ENCODE measurements at places on chromosomes 13 and 19. TPM values are rescaled to one million over a fixed set of nuclear protein-coding genes. Genes with fewer than 3 reads are reported as not detected.

Gene VN1R2
- not detected for total RNA-seq

Gene SERTAD1
- 9.6 TPM for total RNA-seq

Gene PRTN3
- total RNA-seq, result not detected

Gene TMC4
- total RNA-seq, result 0.89 TPM

Gene GPR4
- total RNA-seq, result not detected

Gene CXCL17
- total RNA-seq, result not detected

Gene NTN5
- 0.64 TPM for total RNA-seq

Gene MED26
- 21.3 TPM for total RNA-seq

Gene MUC16
- total RNA-seq, result 0.02 TPM

Gene ZNF221
- 2.1 TPM for total RNA-seq

Gene LILRB5
- not detected for total RNA-seq

Gene ZC3H4
- 98.9 TPM for total RNA-seq

DNA sequence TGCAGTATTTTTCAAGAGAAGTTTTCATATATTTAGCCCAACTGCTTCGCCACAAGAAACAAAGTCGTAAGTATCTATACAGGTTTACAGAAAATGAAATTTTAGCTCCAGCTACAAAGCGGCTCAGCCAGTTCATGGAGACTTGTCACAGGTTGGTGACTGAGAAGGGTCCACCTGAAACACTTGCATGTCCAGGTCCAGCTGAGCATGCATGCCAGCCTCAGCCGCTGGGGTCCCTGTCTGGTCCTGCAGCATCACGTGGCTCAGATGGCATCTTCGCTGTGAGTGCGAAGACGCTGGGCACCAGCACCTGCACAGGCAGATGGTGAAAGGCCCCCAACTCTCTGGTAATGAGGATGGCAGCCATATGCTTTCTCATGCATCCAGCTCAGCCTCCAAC is 63.8 kb downstream of the SHISA2 start:
- DNase-seq, result no peak

- DNase-seq, result no peak
Measured at GRCh38 chr13:27927444-27928352, 7.9 kb downstream of the PDX1 start.

DNA sequence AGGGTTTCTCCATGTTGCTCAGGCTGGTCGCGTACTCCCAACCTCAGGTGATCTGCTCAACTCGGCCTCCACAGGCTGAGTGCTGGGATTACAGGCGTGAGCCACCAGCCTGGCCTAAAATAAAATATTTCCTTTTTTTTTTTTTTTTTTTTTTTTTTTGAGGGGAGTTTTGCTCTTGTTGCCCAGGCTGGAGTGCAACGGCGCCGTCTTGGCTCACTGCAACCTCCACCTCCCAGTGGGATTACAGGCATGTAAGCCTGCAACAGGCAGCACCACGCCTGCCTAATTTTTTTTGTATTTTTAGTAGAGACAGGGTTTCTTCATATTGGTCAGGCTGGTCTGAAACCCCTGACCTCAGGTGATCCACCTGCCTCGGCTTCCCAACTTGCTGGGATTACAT is 4.9 kb downstream of the ZNF506 start:
- no peak for DNase-seq

DNA sequence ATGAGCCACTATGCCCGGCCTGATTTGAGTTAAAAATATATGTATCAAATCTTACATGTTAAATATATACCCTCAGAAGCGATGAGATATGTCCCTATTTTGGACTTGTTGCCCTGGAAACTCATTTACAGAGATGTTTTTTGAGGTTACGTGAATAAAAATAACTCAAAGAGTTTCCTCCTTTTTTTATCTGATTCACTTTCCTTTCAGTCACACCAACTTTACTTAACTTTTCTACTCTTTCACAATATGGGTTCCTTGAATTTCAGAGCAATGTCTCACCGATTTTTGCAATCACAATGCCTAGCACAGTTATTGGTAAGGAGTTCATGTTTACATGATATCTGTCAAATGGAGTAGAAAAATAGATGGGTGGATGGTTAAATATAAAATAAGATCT is 2.3 kb downstream of the OR7C2 start:
- DNase-seq, result no peak

- peak; percentile 61 for DNase-seq
Measured at GRCh38 chr19:40398417-40399131, 8.6 kb upstream of the HIPK4 start.

GRCh38 chr13:27415116-27415515 is 9.3 kb upstream of the GTF3A start:
- DNase-seq, result no peak

DNA sequence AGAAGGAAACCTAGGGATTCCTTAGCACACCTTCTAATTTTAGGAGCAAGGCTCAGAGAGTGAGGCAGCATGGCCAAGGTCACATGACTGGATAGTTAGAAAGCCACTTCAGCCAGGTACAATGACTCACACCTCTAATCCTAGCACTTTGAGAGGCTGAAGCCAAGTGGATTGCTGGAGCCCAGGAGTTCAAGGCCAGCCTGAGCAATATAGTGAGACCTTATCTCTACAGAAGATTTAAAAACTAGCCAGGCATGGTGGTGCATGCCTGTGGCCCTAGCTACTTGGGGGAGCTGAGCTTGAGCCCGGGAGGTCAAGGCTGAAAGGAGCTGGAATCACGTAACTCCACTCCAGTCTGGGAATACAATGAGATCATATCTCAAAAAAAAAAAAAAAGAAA is 69.2 kb downstream of the TEX26 start:
- DNase-seq, result no peak

GRCh38 chr19:33868076-33868735 is 71.5 kb downstream of the KCTD15 start:
- no peak for DNase-seq

DNA sequence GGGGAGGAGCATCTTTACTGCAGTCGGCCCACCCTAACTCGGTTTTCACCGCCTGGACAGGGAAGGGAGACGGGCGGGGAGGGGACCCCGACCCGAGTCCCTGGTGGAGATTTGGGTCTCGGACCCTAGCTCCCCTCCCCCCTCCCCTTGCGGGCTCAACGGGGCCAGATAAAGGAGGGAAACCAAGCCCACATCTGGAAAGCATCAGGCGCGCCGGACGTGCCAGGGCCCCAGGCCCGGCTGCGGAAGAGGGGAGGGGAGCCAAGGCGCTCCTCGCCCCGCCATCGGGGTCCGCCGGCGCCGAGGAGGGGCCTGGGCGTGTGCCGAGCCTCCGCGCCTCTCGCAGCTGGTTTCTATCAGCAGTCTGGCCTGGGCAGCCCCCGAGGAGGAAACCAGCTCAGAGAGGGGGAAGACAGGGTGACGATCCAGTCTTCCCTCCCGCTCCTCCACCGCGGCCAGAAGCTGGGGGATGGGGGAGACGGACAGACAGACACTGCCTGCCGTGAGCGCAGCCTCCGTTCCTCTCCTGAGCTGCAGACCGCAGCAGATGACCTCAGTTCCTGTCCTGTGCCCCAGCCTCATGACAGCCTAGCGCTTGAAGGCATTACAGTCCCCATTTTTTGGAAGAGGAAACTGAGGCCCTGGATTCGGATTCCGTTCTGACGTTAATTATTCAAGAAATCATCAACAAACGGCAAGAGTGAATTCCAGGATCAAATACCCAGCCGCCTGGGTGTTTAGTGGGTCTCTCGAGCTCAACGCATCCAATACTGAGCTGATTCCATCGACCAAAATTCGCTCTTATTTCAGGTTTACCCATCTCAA is 3.6 kb upstream of the GNG8 start:
- peak; percentile 76 for DNase-seq

GRCh38 chr13:107250628-107251027 is 682.7 kb upstream of the ARGLU1 start:
- no peak for DNase-seq

- no peak for DNase-seq
Measured at GRCh38 chr19:791567-792305, 5.5 kb upstream of the PTBP1 start.

DNA sequence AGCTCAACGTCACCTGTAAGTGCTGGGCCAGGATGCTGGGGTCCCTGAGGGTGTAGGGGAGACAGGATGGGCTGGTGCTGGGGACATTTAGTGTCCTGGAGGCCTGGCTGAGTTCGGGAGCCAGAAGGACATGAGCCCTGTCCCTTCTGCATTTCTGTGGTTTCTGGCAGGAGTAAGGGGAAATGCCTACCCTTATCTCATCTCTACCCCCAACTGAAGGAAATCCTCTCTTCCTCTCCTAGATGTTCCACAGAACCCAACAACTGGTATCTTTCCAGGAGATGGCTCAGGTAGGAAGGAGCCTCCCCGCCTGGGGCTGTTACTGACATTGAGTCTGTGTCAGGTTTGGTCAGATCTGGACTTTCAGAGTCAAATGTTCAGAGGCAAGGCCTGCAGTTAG is 1.2 kb downstream of the CD33 start:
- DNase-seq, result no peak

DNA sequence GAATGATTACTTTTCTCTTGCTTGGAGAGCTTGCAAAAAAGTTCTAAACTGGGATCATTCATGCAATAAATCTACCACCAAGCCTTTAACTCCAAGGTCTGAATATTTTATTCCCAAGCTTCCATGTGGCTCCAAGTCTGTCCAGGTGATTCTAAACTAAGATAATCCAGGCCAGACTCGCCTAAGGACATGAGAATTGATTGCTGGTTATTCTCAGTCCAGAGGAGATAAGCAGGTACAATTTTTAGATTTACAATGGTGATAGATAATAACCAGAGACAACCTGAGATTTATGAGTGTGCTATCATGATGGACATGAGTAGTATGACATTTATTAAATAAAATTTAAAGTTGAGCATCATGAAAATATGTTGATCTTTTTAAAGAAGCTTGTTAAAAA is 156.5 kb upstream of the SPRY2 start:
- no peak for DNase-seq

- no peak for DNase-seq
Measured at GRCh38 chr19:46809534-46810272, 21.3 kb upstream of the SLC1A5 start.

- no peak for DNase-seq
Measured at GRCh38 chr13:87355451-87355850, 315.7 kb upstream of the SLITRK5 start.

GRCh38 chr19:46351241-46352041 is 4.6 kb downstream of the PPP5C start:
- DNase-seq, result peak; percentile 67

GRCh38 chr13:54660277-54660676 is 1631.7 kb downstream of the OLFM4 start:
- no peak for DNase-seq

Measured in activated CD8-positive, alpha-beta memory T cell treated with anti-CD3 and anti-CD28 coated beads, Interleukin-2, amount 10 ng/mL, durations not matched to agents 7 days and 5 days (primary cell).